ENCODE measurements at places on chromosomes 12 and 14.

- DNase-seq: peak; percentile 67
Measured at GRCh38 chr12:13980538-13981295, 685 bp downstream of the GRIN2B start.

DNA sequence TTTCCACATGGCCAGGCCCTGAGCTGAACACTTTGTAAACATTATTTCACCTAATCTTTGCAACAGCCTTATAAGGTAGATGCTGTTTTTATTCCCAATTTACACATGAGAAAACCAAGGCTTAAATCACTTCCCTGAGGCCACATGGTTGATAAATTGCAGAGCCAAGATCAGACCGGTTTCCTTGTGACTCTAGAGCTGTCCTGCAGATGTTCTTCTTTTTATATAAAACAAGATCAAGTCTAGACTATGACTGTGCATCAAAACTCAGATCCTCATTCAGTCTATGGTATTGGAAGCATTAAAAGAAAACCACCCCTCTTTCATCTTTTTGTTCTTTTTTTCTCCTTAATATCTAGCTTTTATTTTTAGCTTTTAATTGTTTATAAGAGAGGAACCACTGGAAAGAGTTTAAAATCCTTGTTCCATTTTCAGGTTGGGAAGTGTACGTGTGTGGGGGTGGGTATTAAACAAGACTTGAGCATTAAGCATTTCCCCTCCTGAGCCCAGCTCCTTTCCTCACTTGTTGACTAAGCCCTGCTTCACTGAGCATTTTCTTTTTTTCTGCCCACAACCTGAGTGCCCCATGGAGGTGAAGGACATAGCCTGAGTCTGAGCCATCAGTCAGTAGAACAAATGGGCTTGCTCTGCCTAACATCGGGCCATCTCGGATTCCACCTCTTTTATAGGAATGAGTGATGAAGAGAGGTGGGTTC lies 45.4 kb downstream of the GPATCH2L start:
- DNase-seq: no peak

GRCh38 chr12:28057856-28058615 lies 85.5 kb upstream of the PTHLH start:
- no peak for DNase-seq

- peak; percentile 87 for DNase-seq
Measured at GRCh38 chr12:121536054-121536898, 44.5 kb downstream of the KDM2B start.

DNA sequence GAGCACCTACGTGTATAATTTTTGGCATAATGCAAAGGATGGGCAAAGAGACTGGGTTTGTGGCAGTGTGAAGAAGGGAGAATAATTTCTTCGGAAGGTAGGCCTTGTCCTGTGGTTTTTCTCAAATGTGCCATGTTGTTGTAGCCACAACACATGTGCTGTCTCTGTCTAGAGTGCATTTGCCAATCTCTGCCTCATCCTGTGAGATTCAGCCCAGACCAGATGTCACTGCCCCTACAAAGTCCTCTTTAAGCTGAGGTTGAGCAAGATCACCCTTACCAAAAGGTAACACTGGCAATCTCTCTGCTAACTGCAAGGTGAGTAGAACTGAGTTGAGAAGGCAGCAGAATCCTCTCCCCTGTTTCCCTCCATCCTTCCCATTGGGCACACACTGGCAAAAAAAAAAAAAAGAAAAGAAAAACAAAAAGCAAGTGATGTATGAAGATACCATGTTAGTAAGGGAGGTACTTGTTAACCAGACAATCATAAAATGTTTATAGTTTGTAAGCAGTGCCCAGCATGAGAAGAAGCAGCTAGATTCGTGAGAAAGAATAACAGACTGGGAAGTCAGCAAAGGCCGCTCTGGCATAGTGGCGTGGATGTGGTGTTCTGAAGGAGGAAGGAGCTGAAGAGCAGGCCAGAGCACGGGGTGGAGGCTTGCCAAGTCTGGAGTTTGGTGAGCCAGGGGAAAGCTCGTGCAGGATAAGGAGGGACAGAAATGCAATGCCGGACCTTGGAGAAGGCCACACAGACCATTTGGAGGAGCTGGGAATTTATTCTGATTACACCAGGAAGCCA lies 18.9 kb downstream of the DYRK2 start:
- no peak for DNase-seq

DNA sequence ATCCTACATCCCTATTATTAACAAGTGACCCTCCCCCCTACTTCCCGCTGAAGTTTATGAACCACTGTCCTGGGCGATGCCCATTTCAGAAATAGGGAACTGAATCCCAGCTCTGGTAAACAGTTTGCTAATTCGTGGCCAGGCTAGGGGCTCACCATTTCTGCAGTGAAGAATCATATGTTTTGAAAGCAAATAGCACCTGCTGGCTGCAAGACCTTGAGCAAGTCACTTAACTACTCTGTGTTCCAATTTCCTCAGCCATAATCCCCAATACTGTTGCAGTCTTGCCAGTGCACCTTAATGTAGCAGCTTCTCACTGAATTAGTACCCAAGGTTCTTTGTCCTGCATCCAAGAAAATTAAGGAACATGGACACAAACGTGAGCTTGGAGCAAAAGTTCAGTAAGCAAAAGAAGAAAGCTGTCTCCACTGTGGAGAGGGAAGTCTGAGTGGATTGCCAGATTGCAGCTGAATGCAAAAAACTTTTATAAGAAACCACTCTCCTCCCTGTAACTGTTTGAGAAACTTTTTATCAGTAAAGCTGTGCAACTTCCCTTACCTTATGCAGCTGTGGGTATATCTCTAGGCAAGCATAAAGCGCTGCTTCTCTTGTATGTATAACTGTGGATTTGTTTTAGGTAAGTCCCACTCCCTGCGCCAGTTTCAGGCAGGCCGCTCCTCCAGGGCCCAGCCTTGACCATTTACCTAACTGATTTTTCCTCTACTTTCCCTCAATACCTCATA lies 824 bp downstream of the OAS1 start:
- DNase-seq: no peak
